ENCODE measurements at places on chromosomes 2 and 18.

GRCh38 chr2:28021898-28022297 is 131.4 kb downstream of the BABAM2 start:
- no peak for DNase-seq

GRCh38 chr2:145066151-145066661 is 546.3 kb upstream of the ZEB2 start:
- DNase-seq, result no peak

- no peak for DNase-seq
These were observed 153.6 kb downstream of the TFCP2L1 start for GRCh38 chr2:121131375-121131774.

DNA sequence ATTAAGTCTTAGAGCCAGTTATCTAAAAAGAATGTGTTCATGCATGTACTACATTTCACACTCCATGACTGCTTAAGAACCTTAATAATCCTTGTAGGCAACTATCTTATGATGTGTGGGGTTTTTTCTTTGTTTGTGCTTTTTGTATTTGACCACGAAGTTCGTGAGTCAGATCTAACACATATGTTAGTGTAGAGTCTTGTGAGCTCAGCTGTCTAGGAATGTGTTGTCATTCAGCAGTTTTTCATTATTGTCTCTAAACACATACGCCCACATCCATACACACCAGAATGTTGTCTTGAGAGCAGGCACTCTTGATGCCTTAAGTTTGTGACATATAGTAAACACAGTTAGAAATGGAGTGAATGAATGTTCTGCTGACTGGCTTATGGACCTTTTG is 38.4 kb downstream of the CAB39 start:
- peak; percentile 67 for DNase-seq

- no peak for DNase-seq
These were observed 113.9 kb downstream of the SS18 start for GRCh38 chr18:25976554-25976953.

DNA sequence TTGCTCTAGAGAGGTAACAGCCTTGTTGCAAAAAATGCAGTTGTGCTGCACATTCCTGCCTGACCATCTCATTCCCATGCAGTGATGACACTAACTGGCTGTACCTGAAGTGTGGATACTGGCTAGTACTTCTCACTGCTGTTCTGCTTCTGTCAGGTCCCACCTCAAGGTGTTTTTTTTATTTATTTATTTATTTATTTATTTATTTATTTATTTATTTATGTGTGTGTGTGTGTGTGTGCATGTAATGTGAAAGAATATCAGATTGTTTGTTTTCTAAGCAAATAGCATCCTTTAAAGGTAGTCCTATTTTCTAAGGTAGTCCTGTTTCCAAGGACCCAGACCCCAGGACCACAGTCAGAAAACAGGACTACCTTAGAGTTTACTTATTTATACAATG is 87.2 kb upstream of the SYT4 start:
- no peak for DNase-seq
